ENCODE measurements at places on chromosomes 3 and 15. TPM values are rescaled to one million over a fixed set of nuclear protein-coding genes. Genes with fewer than 3 reads are reported as not detected.

- DNase-seq, result no peak
Observed at GRCh38 chr15:86905625-86906256, 826.1 kb downstream of the AGBL1 start.

DNA sequence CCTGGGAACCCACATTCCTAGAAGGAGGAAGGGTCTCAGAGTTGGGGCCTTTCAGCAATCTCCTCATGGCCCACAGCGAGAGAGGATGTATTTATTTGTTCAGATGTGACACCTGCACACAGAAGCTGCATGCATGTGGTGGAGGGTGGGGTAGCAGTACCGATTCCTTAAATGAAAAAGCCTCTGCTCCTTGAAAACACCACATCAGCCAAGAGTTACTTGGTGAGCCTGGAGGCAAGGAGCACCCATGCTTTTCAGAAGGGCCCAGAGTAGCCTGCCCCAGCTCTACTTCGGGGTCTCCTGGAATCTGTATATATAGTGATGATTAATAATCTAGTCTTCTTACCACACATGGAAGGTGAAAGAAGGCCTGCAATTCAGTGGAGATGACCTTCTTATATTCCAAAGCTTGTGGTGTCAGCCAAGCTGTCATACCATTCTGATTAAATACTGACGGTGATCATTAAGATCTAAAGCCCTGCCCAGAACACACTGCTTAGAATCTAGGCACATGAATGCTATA, 33.5 kb downstream of the SEMA6D start:
- no peak for DNase-seq

- DNase-seq, result no peak
Observed at GRCh38 chr15:89195836-89196235, 25.5 kb downstream of the RLBP1 start.

- DNase-seq, result no peak
Observed at GRCh38 chr3:126604691-126605090, 46.0 kb upstream of the C3orf22 start.

DNA sequence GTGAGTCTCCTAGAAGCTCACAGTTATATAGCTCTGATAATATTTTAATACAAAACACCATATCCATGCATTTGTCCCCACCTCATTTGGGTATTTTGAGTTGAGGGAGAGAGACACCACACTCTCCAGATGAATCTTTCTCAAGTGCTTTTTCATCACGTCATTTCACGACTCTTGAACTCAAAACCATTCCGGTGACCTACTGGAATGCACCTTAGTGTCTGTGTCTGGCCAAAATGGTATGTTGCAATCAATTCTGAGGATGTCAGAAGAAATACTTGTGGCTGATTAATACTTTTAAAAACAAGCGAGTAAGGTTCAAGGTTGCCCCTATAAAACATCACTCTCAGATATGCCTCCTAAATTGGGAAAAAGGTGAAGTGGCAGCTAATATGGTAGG, 352.6 kb upstream of the ICE2 start:
- DNase-seq, result no peak

DNA sequence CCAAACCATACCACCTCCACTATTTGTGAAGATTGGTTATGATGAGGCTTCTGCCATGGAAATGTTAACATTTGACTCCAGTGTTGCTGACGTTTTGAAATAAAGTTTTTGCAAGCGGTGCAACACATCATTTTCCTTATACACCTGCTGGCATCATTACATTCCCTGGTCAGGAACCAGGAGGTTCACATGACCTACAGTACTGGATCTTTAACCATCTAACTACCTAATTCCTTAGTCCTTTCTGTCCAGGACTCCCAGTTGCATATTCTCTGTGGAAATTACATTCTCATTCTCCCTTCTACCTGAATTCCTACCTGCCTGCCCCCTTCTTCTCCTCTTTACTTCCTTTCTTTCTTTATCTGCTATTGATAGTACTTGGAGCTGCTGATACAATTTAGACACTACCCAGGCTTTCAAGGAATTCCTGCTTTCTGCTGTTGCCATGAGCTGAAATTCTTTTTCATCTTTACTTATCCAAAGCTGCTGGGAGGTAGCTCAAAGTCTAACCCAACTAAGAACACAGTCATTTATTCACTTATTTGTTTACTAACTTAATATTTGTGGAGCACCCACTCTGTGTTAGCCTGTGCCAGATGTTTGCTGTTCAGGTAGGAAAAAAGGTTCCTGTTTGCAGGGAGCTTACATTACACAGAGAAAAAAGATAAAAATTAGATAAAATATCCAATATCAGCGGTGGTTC, 144.2 kb downstream of the EDEM1 start:
- DNase-seq, result no peak

DNA sequence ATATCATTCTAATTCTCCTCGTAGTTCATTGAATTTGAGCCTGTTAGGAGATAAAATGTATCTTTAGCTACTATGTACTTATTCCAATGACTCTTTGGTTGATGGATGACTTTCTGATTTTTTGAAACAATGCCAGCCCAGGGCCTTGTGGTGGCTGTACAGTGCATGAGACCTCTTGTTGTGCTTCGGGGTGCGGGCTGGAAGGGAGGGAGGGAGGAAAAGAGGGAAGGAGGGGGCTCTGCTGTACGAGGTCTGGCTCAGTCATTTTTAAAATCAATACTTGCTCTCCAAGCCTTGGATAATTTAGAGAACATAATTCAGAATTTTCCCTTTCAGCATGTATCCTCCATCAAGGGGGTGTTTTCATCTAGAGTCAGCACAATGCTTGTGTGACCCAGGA, 399.7 kb upstream of the ONECUT1 start:
- DNase-seq, result no peak

COL6A6 gene
- not detected for total RNA-seq

- DNase-seq, result no peak
Observed at GRCh38 chr3:170976190-170976519, 50.4 kb downstream of the SLC2A2 start.

DNA sequence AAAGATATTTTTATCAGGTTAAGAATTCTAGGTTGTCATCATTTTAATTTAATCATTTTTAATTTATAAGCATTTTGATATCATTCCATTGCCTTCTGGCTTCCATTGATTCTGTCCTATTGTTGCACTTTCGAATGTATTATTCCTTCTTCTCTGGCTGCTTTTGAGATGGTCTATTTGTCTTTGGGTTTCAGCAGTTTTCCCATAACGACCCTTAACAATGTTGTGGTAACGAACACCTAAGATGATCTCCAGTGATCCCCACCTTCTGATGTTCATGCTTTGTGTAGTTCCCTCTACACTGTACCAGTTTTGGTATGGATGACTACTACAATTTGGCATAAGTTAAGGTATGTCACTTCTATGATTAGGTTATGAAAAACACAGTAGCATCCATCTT, 59.9 kb downstream of the MINAR1 start:
- no peak for DNase-seq

- no peak for DNase-seq
Observed at GRCh38 chr3:12522721-12523120, 22.6 kb downstream of the MKRN2OS start.

DNA sequence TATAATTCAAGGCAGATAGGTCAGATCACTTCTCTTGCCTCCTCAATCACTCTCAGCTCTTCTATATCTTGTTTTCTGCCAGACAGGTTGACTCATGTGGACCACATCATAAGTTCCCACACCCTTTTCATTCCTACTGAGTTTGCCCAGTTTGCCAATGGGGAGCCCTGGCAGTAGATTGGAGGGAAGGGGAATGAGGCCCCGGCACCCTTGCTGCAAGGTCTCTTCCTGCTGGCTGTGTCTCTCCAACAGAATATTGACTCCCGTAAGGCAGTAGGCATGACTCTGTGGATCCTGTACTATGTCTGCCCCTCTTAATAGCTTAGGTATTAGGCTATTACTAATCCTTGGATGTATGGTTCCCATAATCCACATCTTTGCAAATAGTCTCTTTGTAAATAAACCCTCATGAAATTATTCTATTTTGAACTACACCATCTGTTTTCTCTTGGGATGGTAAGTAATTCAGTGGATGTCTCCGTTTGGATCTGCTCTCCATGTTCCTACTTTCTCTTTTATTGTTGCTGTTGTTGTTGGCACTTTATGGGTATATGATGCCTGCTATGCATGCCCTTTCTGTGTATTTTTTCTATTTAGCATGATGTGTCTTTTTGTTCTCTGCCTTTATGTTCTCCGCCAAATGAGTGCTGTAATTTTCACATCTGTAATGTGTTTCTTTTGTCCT, 65.5 kb upstream of the DCBLD2 start:
- DNase-seq, result no peak

DNA sequence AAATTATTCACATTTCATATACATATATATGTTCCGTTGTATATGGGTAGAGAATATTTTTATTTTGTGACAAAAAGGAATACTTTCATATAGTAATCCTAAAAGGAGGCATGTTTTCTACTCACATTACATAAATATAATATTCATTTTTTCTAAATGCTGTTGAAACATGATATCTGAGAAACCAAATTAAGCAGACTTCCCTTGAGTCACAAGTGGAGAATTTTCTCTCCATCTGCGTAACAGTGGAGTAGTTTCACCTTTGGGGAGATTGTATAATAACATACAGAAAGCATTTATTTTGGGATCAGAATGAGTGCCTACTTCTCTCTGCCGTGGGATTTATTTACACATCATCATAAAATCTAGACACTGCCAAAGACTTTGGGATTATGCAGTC, 849.8 kb downstream of the NSUN3 start:
- no peak for DNase-seq

NUP210 gene
- 127 TPM for total RNA-seq

DNA sequence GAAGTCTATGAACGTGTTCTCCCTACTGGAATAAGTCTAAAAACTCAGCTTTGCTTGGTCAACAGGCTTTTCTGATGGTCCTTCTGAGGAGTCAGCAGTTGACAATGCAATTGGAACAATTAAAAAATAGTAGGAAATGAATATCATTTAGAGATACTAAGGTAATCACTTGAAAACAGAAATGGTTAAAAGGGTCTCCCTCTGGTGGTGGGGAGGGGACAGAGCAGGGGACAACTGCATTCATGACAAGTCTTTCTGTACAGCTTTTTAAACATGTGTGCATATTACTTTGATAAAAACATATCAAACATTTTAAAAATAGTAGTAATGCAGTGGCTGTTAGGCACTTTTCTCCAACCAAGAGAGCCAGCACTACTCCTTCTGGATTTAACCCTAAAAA, 119.9 kb upstream of the FHIT start:
- no peak for DNase-seq

DNA sequence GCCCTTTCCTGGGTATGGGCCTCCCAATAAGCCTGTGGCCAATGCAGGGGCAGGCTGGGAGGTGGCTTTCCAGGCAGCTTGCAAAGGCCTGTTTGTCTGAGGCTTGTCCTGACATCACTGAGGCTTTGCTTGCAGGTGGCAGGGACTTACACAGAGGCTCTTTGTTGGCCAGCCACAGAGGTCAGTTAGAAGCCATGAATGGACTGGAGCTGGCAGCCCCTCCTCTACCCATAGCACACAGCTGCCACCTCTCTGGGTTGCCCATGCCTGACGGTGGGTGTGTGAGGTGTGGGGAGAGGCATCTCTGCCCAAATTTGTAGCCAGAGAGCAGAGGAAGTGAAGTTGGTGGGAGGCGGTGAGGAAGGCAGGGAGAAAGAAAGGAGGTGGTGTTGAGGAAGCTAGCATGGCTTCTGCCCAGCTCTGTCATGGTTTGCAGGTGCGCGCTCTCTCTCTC, 17.1 kb downstream of the LIMD1 start:
- DNase-seq, result no peak

Data from activated naive CD8-positive, alpha-beta T cell treated with anti-CD3 and anti-CD28 coated beads for 36 hours (primary cell).